ENCODE measurements at places on chromosomes 16 and 17. TPM values are rescaled to one million over a fixed set of nuclear protein-coding genes. Genes with fewer than 3 reads are reported as not detected.

DNA sequence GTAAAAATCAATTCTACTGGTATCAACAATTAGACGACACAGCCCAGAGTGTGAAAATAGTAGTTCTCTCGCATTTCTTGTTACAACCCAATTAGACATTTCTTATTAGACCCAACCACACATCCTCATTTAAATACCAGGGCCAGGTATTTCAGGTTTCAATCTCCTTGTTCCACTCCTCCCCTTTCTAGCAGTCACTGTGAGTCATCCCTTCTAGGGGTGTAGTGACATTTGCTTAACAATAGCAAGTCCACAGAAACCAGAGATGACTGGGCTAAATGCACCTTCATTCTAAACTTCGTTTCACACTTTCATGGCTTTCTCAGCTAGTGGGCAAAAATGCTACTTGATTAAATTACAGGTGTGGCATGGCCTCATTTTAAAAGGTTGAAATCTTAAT lies 116.9 kb upstream of the CACNG3 start:
- no peaks in the 10 kb centered on the region for H3K36me3 ChIP-seq
- DNase-seq = no peak
- no peaks in the 10 kb centered on the region for H3K27me3 ChIP-seq
- H3K4me3 ChIP-seq = no peak overlapping the region

GRCh38 chr17:5485270-5486205 lies at the start of gene DERL2:
Gene DERL2 (minus strand): TSS chr17:5486178. CDS start chr17:5486161, 17 bp downstream.
- H3K4me3 ChIP-seq = peak within 1 kb of the TSS; percentile 91
- peaks cover 43% of the 10 kb centered on the region for H3K4me1 ChIP-seq
- H3K27ac ChIP-seq = peak within 1 kb of the TSS; percentile 99
- H3K36me3 ChIP-seq = peaks cover 69% of the 10 kb centered on the region

DNA sequence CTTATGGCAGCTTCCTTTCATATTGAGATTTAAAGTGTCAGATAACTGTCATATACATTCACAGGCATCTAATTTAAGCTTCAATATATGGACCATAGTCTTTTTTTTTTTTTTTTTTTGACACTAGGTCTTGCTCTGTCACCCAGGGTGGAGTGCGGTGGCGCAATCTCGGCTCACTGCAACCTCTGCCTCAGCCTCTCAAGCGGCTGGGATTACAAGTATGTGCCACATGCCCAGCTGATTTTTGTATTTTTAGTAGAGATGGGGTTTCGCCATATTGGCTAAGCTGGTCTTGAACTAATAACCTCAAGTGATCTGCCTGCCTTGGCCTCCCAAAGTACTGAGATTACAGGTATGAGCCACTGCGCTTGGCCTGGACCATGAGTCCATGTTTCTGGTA lies 13.6 kb downstream of the CEP95 start:
- no peaks in the 10 kb centered on the region for H3K27me3 ChIP-seq
- no peak overlapping the region for H3K27ac ChIP-seq
- H3K36me3 ChIP-seq = no peaks in the 10 kb centered on the region
- no peak for DNase-seq
- H3K4me1 ChIP-seq = no peaks in the 10 kb centered on the region
- H3K4me3 ChIP-seq = no peak overlapping the region

Gene TRPV3
- total RNA-seq = 0.32 TPM

DNA sequence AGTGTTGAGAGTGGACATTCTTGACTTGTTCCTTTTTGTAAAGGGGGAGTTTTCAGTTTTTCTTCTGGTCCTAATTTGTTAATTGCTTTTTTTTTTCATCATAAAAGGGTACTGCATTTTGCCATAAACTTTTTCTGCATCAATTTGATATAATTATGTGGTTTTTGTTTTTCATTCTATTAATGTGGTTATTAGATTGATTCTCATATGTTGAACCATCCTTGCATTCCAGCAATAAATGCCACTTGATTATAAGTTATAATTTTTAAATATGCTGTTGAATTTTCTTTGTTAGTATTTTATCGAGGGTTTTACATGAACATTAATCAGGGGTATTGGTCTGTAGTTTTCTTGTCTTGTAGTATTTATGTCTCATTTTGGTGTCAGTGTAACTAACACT lies 87.2 kb upstream of the SMIM36 start:
- no peaks in the 10 kb centered on the region for H3K4me1 ChIP-seq
- no peak for DNase-seq
- H3K27ac ChIP-seq = no peak overlapping the region
- no peak overlapping the region for H3K4me3 ChIP-seq
- no peaks in the 10 kb centered on the region for H3K27me3 ChIP-seq

Gene ABCA10
- 1.5 TPM for total RNA-seq

Gene GPS1
- total RNA-seq = 66.5 TPM

Gene DNAAF8
- not detected for total RNA-seq

DNA sequence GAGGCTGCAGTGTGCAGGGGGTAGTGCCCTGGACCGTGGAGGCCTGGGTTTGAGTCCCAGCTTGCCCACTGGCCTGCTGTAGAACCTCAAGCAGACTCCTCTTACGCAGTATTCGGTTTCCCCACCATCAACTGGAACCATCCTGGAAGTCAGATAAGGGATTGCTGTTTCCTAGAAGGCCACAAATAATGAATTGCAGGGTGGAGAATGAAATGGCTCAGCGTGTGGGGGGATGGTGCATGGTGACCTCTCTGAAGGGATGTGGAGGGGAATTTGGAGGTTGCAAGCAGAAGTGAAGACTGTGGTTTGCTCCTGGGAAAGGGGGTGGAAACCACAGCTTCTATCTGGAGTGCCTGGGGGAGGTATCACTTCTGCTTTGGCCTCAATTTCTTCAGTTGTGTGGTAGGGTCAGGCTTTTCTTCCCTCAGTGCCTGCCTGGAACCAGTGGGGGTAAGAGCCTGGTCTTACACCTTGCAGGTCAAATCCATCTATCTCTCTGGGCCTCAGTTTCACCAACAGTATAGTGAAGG lies 1.7 kb downstream of the ADGRG5 start:
- peak overlapping the region; percentile 64 for H3K4me3 ChIP-seq
- H3K36me3 ChIP-seq = no peaks in the 10 kb centered on the region
- H3K27me3 ChIP-seq = peaks cover 4% of the 10 kb centered on the region
- peak overlapping the region; percentile 71 for H3K27ac ChIP-seq
- DNase-seq = peak; percentile 80
- H3K4me1 ChIP-seq = peaks cover 58% of the 10 kb centered on the region
